ENCODE measurements at places on chromosomes 2 and 18.

GRCh38 chr2:44170311-44170717 lies 1.6 kb downstream of the PPM1B start:
- H3K27ac ChIP-seq = peak overlapping the region; percentile 91
- no peak for DNase-seq
- peaks cover 8% of the 10 kb centered on the region for H3K36me3 ChIP-seq
- peaks cover 9% of the 10 kb centered on the region for H3K27me3 ChIP-seq
- H3K4me1 ChIP-seq = peaks cover 8% of the 10 kb centered on the region

DNA sequence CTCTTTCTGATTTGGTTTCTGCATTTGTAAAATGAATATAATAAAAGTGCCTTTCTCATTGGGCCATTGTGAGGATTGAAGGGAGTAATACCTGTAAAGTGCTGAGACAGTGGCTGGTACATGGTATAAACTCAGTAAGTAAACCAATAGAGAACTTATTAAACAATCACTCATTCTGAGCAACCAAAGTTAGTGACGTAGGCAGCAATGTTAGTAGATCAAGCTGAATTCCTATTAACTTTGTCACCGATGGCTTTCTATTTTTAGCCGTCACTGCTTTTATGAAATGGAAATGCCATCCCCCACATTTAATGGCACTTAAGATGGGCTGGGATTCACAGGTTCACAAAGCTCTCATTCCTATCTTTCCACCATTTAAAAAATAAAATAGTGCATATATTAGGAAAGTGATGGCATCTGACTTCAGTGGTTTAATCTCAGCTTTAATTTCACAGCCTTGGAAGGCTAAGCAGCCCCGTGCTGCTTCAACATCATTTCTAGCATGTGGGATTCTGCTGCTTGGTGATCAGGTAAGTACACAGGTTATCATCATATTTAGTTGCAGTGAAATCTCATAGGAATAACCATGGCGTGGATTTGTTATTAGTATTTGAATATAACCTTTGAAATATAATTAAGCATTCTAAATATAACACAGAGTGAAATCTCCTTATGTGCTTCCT lies 17.6 kb upstream of the PPP4R1 start:
- peaks cover 3% of the 10 kb centered on the region for H3K27me3 ChIP-seq
- H3K27ac ChIP-seq = no peak overlapping the region
- DNase-seq = no peak
- H3K4me3 ChIP-seq = no peak overlapping the region
- no peaks in the 10 kb centered on the region for H3K4me1 ChIP-seq
- H3K36me3 ChIP-seq = no peaks in the 10 kb centered on the region

DNA sequence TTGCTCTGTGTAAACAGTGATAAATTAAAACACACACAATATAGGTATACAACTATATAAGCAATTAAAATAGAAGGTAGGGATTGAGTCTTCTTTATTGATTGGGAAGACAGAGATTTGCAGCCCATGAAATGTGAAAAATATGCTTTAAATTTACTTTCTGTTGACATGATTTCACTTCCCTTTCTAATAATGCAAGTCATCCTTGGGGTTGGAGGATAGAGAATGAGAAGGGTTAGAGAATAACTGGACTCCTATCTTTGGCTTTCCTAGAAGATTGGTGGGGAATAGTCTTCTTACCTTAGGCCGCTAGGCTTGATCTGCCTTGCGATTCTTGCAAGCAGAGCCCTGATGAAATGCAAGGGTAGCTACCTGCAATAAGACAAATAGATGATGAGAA lies 339.8 kb downstream of the NYAP2 start:
- H3K4me3 ChIP-seq = no peak overlapping the region
- H3K36me3 ChIP-seq = no peaks in the 10 kb centered on the region
- no peak overlapping the region for H3K27ac ChIP-seq
- H3K27me3 ChIP-seq = no peaks in the 10 kb centered on the region

- no peak overlapping the region for H3K4me3 ChIP-seq
- no peak for DNase-seq
- H3K27ac ChIP-seq = no peak overlapping the region
Measured at GRCh38 chr2:60356346-60356745, 197.1 kb downstream of the BCL11A start.

GRCh38 chr2:187689372-187689771 lies 135.1 kb upstream of the TFPI start:
- no peaks in the 10 kb centered on the region for H3K4me1 ChIP-seq
- H3K36me3 ChIP-seq = no peaks in the 10 kb centered on the region
- no peak overlapping the region for H3K4me3 ChIP-seq

Data from glutamatergic neuron (in vitro differentiated cells).